ENCODE measurements at places on chromosomes 11 and 22.

- no peak for DNase-seq
These were observed 584.3 kb downstream of the BRD1 start for GRCh38 chr22:49243335-49243734.

GRCh38 chr11:128397362-128397761, 190.0 kb downstream of the ETS1 start:
- no peak for DNase-seq

DNA sequence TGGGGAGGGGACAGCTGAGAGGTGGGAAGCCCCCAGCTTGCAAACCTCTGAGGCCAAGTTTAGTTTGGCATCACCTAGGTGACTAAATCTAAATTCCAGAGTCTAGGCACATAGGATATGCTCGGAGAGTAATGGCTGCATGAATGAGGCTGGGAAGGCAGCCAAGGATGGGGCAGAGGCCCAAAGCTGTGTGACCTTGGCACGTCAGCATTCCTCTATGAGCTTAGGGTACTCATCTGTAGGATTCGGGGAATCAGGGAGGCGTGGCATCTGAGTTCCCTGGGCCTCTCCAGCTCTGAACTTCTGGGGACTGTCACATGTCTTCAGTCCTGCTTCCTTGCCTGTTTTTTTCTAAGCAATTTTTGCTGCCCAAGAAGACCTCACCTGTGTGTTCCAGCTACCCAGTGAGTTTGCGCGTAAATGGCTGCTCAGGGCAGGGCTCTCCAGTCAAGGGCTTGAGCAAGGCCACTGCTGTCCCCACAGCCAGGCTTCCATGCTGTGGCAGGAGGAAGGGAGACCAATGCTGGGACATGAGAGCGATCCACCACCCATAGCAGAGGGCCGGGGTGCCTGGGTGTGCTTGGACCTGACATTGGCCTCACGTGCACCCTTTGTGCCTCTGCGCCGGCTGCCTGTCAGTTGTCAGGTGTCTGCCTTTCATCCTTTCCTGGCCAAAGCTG, 13.9 kb downstream of the DAGLA start:
- DNase-seq = no peak

DNA sequence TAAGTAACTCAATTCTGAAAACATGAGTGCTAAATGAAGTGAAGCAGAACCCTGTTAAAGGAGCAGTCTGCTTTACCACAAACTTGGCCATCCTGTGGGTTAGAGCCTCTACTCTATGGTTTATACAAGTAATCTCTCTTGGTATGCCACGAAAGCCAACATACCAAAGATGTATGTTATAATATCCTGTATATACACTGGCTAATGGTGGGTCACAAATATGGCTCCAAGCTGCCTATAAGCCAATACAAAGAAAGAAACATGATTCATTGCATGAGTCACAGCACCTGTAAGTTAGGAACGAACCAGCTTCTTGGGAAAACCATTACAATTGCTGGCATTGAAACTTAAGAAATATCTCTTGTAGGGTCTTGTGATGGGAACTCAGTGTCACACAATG, 16.1 kb downstream of the XRRA1 start:
- DNase-seq = no peak

GRCh38 chr11:66904055-66904454, 47.2 kb downstream of the LRFN4 start:
- DNase-seq = no peak

GRCh38 chr22:47155912-47156311, 393.5 kb downstream of the TBC1D22A start:
- DNase-seq = no peak

- DNase-seq = no peak
These were observed 60.0 kb downstream of the DKK3 start for GRCh38 chr11:11948242-11948947.

DNA sequence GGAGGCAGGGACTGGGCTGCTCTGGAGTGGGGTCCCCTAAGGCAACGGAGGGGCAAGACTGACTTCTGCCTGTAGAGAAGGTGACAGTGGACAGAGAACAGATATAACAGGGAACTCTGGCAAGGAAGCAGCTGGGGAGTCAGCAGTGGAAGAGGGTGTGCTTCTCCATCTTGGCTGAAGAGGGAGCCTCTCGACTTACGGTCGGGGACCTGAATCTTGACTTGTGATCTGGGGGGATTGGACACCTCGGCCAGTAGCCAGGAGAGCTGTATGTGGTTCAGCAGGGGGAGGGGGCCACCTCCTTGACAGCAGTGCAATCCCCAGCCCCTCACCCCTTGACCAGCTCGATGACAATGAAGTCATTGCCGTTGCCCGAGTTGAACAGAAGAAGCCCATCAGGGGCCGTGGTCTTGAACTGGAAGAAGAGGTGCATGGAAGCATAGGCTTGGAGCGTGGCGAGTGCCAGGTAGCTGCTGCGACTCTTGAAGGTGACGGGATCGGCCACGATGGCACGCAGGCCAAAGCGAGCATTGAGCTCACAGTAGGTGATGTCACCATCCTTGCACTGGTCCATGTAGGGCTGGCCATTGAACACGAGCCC, 60.0 kb downstream of the SLC22A12 start:
- DNase-seq = no peak

DNA sequence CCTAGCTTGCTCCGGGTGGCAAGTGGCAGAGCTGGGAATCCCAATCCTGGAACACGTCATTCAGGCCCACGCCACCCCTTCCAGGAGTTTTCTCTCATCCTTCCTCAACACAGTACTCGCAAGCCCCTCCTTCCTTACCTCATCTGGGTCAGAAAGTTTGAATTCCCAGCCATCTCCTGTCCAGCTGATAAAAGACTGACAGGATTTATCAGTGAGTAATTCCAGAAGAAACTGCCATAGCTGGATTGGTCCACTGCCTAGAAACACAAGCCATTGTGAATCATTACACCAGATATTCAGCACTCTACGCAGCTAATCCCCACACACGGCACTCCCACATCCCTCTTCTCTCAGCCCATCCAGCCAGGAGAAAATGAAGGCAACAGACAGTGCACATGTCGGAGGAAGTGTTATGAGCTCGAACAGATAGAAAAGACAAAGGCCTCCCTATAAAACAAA, 124.0 kb downstream of the ETS1 start:
- no peak for DNase-seq

- DNase-seq = no peak
These were observed 85.4 kb downstream of the MTNR1B start for GRCh38 chr11:93054881-93055280.

DNA sequence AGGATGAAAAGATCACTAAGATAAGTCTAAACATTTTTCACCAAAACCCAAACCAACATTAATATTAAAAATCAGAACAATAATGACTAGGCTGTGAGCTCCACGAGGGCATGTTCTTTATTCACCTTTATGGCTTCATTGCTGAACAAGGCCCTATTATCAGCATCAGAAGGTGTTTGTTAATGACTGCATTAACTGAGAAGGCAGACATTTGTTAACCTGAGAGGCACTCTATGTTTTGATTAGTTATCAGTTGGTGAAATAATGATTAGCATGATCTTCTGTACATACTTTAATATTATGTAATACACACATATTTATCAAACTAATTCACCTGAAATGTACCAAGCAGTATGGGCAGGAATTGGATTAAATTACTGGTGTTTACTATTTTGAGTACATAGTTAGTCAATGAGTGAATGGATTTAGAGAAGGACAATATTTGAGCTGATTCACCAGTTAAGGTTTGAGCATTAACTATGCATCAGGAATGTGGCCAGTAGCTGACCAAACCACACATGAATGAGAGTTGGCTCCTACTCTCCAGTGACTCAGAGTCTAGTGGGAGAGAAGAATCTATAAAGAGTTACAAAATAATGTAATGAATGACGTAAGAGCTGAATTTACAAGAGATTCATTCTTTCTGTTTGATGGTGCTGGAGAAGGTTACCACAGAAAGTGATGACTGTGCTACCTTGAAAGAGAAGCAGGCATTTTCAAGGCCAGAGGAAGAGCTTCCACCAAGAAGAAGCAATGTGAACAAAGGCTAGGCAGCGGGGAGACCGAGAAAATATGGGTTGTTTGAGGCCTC, 6.7 kb downstream of the IL18 start:
- no peak for DNase-seq

DNA sequence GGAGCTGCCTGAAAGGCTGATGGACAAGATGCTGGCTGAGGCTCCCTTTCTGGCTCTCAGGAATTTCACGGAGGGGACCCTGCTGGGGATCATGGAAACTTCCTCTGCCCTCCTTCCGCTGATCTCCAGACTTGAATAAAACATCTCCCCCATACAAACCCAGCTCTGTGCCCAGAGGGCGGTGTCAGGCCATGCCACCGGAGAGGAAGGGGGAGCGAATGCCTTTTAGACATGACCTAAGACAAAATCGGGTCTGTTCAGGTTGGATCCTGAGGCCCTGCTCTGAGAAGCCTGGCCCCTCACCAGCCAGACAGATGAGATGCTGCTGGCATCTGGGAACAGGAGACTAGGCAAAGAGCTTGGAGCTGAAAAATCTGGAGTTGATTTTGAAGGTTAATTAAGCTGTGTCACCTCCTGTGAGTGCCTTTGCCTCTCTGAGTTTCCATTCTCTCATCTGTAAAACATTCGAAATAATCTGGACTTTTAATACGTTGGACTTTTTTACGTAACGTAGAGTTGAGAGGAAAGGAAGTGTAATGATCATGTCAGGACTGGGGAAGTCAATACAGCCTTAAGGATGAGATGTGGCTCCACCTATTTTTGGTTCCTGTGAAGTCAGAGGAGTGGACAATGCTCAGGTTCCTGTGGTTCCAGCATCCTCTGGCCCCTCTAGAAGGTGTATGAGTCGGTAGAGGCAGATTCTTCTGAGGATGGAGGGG, 163.6 kb downstream of the ST3GAL4 start:
- no peak for DNase-seq

DNA sequence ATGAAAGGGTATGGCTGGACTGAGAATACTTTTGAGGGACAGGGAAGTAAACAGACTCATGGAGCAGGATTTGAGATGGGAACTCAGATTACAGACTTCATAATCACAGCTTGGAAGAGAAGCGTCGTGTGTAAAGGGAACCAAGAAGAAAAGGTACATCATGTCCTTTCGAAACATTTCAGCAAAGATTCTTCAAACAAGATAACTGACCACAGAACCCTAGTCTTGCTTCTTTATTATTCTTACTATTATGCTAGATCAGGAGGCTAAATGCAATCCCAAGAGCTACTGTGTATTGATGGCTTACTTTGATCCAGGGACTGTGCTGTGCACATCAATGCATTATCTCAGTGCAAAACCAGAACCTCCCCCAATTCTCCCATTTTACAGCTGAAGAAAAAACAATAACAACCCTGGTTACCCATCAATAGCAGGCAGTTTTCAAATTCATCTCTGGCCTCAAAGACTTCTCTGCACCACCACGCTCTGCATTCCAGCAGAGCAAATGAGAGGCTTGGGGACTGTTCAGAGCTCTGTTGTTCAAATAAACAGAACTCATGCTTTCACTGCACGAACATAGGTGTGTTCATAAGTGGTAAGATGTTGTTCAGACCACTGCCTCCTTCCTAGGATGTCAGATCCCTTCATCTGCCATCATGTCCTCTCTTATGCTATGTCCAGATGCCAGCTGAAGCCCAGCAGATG, 104.8 kb upstream of the NAV2 start:
- no peak for DNase-seq

All from NT2/D1 (cell line).